ENCODE measurements at places on chromosomes 1 and 21.

GRCh38 chr1:151545542-151545941, 5.4 kb downstream of the TUFT1 start:
- no peak for DNase-seq

- DNase-seq = no peak
Measured at GRCh38 chr1:65141394-65141793, 6.6 kb upstream of the AK4 start.

- no peak for DNase-seq
Measured at GRCh38 chr1:221157026-221157761, 278.0 kb downstream of the HLX start.

- DNase-seq = peak; percentile 55
Measured at GRCh38 chr1:4000811-4001251, 100.8 kb upstream of the C1orf174 start.

GRCh38 chr1:10947181-10947580, 65.3 kb upstream of the TARDBP start:
- DNase-seq = no peak

- DNase-seq = no peak
Measured at GRCh38 chr1:230201445-230201844, 134.4 kb downstream of the GALNT2 start.

DNA sequence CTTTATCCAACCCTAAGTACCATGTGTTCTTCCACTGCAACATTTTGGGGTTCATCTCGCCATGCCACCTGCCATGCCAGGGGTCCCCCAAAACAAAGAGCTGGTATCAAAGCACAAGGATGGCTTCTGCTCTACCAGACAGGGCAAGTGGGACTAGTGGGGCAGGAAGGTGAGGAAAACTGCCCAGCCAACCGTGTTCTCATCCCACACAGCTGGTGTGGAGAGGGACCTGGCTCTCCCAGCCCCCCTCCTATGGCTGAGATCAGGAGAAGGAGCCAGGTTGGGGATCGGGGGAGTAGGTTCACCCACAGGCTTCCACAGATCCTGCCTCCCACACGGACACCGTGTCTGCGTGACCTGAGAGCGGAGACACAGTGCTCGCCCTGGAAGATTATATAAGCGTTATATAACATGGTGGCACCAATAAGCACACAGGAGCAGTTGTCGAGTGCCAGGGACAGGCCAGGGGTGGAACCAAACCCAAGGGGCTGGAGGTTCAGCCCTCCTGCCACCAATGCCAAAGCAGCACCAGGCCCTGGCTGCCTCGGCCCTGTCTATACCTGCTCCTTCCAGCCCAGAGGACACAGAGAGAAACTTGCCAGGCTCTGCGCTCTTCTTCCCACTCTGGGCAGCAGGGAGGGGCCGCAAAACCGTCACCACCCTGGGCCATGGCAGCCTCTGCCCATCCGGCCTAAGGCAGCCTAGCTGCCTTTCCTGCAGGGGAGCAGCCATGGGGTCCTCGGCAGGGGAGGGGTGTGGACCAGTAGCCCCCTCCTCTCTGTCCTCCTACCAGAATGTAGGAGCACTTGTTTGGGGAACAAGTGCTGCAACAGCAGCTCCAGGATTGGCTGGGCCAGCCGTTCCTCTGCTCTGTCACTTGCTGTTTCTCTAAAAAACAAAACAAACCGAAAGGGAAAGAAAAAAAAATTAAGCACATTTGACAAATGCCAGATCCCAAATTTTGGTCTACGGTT, 43.5 kb downstream of the CD34 start:
- DNase-seq = peak; percentile 73

DNA sequence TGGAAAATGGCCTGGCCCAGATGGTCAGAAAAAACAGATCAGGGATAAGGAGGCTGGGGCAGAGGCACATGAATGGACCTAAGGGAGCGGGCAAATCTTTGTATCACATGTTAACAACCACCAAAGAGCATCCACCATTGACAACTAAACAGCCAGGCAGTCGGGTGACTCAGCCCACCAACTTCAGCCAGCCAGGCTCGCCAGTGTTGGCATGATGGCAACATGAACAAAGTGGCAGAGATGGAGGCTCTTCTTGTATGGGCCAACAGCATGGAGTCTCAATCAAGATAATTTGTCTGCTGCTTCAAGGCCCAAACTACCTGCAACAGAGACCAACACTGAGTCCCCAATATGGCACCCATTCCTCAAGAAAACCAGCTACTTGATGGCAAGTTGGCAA, 16.5 kb upstream of the KIAA1614 start:
- no peak for DNase-seq

DNA sequence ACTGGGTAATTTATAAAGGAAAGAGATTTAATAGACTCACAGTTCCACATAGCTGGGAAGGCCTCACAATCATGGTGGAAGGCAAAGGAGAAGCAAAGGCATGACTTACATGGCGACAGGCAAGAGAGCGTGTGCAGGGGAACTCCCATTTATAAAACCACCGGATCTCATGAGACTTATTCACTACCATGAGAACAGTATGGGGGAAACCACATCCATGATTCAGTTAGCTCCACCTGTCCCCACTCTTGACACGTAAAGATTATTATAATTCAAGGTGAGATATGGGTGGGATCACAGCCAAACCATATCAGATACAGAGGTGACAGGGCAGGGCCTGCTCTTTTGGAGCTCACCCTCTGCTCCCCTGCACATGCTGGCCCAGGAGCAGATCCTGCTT, 31.4 kb upstream of the TMEM61 start:
- DNase-seq = no peak

- DNase-seq = no peak
Measured at GRCh38 chr1:225866981-225867380, 15.2 kb downstream of the TMEM63A start.

GRCh38 chr1:189786761-189787160, 690.9 kb downstream of the BRINP3 start:
- no peak for DNase-seq

GRCh38 chr1:158329733-158330132, 1.6 kb downstream of the CD1B start:
- DNase-seq = no peak

GRCh38 chr21:16678429-16679160, 834.2 kb upstream of the CXADR start:
- no peak for DNase-seq

DNA sequence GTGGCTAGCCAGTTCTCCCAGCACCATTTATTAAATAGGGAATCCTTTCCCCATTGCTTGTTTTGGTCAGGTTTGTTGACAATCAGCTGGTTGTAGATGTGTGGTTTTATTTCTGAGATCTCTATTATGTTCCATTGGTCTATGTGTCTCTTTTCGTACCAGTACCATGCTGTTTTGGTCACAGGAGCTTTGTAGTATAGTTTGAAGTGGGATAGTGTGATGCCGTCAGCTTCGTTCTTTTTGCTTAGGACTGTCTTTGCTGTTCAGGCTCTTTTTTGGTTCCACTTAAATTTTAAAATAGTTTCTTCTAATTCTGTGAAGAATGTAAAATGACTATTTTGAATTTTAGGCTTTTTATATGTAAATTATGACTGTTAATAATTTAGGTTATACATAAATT, 68.9 kb downstream of the WDR64 start:
- no peak for DNase-seq

GRCh38 chr1:11316701-11317100, 43.7 kb downstream of the UBIAD1 start:
- no peak for DNase-seq

DNA sequence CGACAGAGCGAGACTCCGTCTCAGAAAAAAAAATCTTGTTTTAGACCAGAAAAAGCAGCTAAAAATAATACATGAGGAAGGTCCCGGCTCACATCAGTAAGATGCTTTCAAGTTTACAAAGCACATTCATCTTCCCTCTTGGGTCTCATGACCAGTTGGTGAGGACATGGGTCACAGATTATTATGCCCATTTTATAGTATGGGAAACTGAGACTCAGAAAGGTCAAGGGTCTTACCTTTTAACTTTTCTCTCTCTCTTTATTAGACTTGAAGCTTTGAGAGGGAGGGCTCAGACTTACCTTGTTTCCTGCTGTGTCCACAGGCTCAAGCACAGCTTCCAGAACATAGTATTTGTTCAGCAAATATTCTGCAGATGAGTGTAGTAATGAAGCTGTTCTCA, 13.2 kb upstream of the RCC2 start:
- DNase-seq = no peak

- DNase-seq = no peak
Measured at GRCh38 chr1:232954594-232955365, 4.4 kb downstream of the NTPCR start.

DNA sequence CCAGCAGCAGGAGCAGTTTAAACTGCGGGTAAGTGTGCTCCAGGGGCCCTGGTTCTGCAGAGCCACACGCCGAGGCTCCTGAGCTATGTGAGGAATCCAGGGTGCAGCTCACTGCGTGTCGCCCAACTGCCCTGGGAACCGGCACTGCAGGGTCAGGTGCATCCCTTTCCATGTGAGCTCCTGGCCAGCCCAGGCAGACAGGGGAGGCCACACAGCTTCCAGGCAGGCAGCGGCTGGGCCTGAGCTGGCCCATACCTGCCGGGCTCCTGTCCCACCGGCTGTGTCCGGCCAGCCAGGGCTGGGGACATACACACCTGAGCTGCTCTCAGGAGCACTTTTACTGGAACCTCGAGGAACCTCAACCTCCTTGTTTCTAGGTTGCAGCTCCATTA, 18.6 kb upstream of the COL18A1 start:
- DNase-seq = peak; percentile 50

GRCh38 chr1:61184714-61185106, 102.3 kb downstream of the NFIA start:
- DNase-seq = no peak

- no peak for DNase-seq
Measured at GRCh38 chr1:210298936-210299335, 29.8 kb upstream of the HHAT start.

GRCh38 chr1:55697997-55698535, 482.9 kb upstream of the USP24 start:
- no peak for DNase-seq

- no peak for DNase-seq
Measured at GRCh38 chr1:186155594-186155993, 219.5 kb downstream of the TPR start.

- DNase-seq = no peak
Measured at GRCh38 chr1:226350519-226350865, 41.5 kb upstream of the LIN9 start.

- DNase-seq = no peak
Measured at GRCh38 chr1:15308135-15308534, 61.1 kb downstream of the FHAD1 start.

DNA sequence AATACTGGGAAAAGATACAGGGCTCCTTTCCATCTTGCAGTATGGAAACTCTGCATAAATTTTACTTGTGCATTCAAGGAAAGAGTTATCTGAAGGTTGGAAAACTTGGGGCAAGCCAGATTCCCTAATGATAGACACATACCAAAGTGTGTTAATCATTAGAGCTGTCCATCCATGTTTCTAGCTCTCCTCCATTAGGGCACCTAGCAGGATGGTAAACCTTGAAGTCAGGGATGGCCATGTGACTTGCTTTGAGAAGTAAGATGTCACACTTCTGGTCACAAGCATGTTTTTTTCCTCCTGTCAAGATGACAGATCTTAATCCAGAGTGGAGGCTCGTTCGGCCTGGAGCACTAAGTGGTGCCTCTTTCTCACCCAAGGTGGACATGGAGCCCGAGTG, 241.9 kb upstream of the RUNX1 start:
- DNase-seq = no peak

- no peak for DNase-seq
Measured at GRCh38 chr1:3168678-3169077, 99.7 kb downstream of the PRDM16 start.

GRCh38 chr1:168273575-168273974, 7.1 kb upstream of the TBX19 start:
- DNase-seq = no peak

DNA sequence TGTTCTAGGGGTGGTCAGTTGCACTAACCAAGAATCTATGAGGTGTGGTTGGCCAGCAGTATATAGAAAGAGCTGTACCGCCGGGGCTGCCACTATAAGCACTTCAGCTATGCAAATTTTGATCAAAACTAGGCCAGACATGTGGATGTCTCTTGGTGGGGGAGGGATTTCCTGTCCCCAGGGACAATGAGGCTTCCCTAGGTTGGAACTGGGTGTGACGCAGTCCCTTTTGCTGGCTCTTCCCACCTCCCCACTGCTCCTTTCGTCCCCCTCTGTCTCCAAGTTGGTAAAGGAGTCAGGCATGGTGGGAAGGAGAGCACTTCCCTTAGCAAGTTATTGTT, 13.6 kb downstream of the SDCCAG8 start:
- no peak for DNase-seq

- no peak for DNase-seq
Measured at GRCh38 chr1:228374711-228375577, 31.7 kb downstream of the TRIM11 start.

GRCh38 chr1:12294076-12294475, 64.2 kb downstream of the VPS13D start:
- DNase-seq = no peak

DNA sequence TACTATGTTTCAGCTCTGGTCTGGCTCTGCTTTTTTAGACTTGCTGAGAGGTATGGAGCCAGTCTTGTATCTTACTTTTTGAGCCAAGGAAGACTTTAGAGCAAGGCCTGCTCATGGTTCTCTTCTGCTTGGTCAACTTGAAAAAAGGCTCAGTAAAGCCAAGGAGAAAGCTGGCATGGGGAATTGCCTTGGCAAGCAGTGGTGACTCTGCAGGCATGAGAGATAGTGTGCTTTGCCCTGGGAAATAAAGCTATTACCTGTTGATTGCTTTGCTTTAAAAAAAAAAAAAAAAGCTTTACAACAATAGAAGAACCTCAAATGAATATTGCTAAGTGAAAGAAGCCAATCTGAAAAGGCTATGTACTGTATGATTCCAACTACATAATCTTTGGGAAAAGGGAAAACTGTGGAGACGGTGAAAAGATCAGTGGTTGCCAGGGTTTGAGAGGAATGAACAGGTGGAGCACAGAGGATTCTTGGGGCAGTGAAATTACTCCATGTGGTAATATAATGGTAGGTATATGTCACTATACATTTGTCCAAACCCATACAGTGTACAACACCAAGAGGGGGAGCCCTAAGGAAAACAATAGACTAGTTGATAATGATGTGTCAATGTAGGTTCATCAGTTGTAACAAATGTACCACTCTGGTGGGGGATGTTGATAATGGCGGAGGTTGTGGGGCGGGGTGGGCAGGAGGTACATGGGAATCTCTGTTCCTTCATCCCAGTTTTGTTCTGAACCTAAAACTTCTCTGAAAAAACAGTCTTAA, 87.6 kb downstream of the HMCN1 start:
- no peak for DNase-seq

DNA sequence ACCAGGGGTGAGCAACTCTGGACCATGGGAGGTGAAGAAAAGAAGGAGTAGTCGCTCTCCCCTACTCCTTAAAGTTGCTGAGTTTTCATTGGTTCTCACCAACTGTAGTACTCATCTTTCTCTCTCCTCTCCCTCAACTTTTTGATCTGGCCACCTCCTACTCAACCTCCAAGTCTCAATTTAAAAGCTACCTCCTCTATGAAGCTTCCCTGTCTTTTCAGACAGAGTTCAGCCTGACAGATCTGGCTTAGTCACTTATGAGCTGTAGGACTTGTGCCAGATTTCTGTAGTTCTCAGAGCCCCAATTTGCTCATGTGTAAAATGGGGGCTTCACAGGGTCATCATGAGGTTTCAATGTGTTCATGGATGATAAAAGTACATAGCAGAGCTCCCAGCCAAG, 34.5 kb upstream of the HTR1D start:
- no peak for DNase-seq

GRCh38 chr1:53183095-53183990, 13.3 kb upstream of the CPT2 start:
- no peak for DNase-seq

GRCh38 chr1:221022331-221022730, 143.1 kb downstream of the HLX start:
- no peak for DNase-seq
